ENCODE measurements at places on chromosomes 11 and 22.

DNA sequence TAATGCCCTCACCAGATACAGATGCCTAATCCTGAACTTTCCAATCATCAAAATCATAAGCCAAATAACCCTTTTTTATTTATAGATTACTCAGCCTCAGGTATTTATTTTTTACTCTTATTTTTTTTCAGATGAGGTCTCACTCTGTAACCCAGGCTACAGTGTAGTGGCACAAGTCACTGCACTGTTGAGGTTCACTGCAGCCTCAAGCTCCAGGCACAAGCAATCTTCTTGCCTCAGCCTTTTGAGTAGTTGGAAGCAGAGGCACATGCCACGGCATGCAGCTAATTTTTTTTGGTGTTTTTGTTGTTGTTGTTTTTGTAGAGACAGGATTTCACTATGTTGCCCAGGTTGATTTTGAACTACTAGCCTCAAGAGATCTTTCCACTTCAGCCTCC lies 49.5 kb downstream of the TTC28 start:
- no peak for DNase-seq

DNA sequence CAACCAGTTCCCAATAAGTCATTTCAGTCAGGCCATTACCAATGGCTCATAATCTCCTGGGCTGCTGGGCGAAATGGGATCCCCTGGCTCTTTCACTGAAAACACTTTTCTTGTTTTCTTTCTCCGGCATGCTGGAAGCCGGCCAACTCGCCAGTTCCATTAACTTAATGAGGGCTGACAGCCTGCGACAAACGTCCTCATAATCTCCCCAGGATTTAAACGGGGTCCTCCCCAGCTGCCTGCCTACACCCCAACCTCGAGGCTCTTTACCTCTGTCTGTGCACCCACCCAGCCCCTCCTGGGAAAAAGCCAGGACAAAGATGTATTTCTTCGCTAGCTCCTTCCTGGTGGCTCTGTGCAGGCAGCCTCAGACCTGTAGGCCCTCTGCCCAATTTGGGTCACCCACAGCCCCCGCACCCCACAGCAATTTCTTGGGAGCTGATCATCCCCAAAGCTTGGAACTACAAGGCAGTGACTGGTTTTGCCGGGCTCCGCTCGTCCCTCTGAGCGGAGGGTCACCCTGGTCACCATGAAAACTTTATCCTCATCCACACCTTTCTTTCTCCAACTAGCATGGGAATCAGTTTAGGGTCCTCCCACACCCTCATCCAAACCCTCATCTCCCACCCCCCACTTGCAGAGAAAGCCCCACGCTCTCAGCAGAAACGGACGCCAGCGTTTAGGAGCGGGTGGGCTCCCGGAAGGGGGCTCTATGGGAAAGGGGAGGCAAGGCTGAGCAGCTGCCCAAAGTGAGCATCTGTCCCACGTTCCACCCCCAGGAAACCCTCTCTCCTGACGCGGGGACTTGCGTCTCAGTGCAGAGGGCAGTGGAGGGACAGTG lies 51.1 kb upstream of the KCNQ1OT1 start:
- no peak for DNase-seq

- DNase-seq: no peak
These were observed 83.8 kb upstream of the LARGE1 start for GRCh38 chr22:34004058-34004457.

DNA sequence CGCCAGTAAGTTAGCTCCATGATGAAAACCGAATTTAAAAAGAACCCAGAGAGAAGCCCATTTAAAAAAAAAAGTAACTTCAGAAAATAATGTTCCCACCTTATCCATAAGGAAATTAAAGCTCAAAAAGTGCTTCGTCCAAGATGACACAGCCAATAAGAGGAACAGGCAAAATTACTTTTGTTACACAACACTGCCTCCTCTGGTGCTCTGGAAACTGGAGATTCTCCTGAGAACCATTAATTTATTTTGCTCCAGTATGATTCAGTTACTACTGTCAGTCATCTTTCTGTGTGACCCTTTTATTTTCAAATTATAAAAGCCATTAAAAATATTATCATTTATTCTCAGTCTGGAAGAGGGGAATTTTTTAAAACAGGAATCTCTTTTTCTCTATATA lies 2.0 kb downstream of the IFT27 start:
- DNase-seq: peak; percentile 19

DNA sequence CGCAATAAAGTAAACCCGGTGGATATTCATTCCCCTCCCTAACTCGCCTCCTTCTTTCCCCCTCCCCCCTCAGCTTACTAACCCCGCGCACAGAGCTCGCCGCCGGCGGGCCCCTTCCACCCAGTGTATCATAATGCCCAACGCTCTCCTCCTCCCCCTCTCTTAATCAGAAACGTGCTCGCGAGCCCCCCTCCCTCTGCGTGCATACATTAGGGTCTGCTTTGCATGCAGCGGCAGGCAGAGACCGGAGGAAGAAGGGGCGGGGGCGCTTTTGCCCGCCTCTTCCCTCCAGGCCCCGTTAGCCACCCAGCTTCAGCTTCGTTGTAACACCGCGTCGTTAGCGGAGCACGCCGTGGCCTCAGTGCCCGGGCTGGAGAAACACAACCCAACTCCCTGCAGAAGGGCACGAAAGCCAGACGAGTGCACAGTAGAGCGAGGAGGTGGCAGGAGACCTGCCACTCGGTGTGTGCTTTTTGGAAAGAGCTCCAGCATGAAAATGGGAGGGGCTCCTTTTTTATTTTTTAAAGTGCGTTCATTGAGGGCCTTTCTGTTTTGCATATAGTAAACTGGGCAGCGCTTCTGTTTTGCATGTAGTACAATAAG lies 901 bp upstream of the KMT2A start:
- DNase-seq: peak; percentile 52

- DNase-seq: no peak
These were observed 8.7 kb upstream of the CABP7 start for GRCh38 chr22:29710922-29711593.

DNA sequence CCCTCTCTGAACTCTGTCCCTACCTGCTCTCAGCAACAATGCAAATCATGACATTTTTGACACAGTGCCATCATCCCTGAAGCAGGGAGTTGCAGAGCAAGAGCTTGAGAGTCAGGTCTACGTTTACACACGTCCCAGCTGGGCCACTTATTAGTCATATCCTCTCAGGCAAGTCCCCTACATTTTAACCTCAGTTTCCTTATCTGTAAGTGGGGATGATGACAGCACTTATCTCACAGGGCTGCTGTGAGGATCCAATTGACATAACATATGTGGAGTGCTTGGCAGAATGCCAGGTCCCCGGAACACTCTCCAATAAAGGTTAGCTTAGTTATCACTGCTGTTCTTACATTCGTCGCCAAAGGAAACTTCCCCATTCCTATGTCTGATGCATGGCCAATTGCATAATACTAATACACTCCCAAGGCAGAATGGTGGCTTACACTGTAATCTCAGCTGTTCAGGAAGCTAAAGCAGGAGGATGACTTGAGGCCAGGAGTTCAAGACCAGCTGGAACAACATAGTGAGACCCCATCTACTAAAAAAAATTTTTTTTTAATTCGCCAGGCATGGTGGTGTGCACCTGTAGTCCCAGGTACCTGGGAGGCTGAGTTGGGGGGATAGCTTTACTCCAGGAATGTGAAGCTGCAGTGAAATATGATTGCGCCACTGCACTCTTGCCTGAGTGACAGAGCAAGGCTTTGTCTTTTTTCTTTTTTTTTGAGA lies 16.6 kb downstream of the ASCC2 start:
- DNase-seq: peak; percentile 83

DNA sequence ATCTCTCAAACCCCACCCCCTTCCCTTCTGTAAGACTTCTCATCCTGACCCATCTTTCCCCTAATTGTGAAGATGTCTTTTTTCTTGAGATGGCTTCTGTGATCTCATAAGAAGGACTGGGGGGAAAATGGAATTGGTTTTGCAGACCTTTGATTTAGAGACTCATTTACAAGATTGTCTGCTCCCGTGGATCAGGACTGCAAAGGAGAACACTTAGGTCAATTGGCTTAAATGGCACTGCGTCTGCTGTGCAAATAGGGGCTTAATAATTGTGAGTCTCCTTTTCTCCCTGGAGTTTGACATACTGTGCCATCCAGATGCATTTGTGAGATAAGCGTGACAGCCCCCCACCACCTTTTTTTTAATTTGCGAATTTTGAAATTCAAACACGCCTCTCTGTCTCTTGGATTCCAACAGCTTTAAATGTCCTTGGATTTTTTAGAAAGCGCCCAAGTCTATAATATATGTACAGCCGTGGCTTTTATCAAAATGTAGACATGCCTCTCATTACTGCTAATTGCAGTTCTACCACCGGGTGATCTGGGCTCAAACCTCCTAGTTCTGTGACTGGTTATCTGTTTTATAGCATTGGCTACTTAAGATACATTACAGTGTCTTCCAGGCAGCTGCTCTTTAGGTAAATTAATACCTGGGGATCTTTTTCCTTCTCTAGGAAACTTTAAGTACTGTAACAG lies 150.0 kb downstream of the DBX1 start:
- DNase-seq: no peak

GRCh38 chr22:35785181-35785923 lies 67.7 kb downstream of the APOL5 start:
- DNase-seq: peak; percentile 30

DNA sequence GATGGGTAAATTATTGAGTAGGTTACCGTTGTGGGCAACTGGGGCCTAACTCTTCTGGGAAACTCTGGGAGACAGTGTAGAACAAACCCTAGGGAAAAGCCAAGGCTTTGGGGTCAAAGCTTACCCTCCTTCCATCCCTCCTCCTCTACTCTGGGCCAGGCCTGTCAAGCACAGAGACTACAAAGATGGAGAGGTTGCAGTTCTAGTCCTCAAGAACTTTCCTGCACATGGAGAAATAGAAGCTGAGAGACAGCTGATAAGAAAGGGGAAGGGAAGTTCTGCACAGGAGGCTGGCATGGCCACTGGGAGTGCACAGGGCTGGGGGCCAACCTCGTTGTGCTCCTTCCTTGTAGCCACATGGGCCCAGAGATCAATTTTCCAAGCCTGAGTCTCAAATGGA lies 67.2 kb upstream of the ALX4 start:
- no peak for DNase-seq

DNA sequence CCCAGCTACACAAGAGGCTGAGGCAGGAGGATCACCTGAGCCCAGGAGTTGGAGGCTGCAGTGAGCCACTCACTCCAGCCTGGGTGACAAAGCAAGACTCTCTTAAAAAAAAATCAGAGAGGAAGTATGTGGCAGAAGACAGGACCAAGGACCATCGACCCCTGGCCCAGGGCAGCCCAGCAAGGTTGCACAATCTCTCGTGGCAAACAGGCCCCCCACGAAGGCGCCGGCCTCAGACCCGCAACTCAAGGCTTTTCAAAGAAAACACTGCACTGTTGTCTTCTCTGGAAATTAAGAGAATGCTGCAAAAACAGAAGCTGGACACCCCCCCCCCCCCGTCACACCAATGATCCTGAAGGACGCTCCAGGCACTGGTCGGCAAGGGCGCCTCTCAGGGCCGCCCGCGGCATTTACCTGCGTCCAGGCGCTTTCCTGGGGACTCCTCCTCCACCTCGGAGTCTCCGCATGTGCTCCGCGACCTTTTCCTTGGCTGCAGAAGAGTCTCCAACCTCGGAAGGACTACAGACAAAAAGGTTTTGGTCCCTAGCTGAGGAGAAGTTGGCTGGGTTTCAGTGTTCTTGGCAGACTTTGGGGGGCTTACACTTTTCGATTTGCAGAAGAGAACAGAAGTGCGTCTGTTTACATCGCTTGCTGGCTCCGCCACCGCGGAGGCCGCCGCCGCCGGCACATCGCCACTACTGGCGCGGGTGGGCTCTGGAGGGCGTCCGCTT lies 40.5 kb downstream of the BRD1 start:
- DNase-seq: no peak

DNA sequence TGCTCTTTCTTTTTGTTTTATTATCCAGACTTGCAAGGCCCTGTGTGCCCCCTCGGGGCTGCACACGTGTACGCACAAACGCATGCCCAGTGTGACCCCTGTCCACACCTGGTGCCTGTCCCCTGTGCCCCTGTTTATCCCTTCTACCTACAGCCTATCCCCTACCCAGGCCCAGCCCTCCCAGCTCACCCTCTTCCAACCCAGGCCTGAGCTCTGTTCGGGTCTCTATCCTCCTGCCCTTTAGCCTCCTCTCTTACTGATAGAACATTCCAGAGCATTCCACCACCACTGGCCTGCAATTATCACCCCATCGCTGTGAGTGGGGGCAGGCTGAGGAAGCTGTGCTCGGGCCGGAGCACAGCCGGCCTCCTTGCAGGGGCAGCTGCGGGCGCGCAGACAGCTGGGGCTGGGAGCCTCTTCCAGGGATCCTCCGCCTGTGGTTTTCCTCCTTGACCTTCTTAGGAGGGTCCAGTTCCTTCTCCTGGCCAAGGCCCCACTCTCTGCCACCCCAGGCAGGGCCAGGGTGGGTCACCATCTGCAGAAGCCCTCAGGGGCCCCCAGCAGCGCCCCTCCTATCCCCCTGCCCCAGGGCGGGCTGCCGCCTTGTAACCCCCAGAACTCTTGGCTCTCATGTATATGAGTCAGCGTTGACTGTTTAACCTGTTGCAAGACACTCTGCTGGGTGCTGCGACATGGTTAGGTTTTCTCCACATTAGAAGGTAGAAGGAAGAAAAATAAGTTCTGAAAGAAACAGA lies 41.8 kb upstream of the KCNQ1OT1 start:
- DNase-seq: peak; percentile 77

GRCh38 chr11:72221386-72222075 lies 3.0 kb upstream of the INPPL1 start:
- no peak for DNase-seq

DNA sequence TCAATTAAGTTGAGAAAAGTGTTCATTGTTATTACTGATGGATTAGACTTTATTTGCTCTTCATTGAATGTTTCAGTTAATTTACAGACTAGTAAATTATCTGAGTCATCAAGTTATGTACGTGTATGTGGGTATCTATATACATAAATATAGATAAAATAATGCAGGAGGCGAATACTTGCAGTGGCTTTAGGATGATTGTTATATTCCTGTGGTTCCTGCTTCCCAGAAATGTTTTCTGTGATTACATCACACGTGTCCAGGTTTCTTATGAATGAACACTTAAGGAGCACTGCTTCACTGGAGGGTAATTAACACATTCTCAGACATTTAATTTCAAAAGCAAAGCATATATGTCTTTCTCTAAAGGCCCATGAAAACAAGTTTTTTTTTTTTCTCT lies 28.4 kb downstream of the YAP1 start:
- peak; percentile 92 for DNase-seq

DNA sequence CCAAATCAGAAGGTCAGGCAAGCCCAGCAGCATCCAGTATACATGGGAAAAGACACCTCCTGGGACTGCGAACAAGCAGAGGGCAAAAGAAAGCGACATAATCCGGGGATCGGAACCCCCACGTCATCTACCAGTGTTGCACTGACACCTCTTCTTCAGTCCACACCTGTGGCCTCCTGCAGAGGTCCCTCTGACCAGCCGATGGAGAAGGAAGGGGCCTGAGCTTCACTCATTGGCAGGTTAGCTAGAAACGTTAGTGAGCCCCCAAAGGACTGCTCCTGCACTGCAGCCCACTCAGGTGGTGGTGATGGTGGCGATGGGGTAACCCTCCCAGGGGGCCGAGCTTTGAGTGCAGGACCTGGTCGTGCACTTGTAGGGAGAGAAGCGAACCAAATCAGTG lies 22.1 kb downstream of the ASCL2 start:
- DNase-seq: no peak

GRCh38 chr22:30423301-30423958 lies 2.1 kb upstream of the MTFP1 start:
- DNase-seq: no peak

Measured in astrocyte of the spinal cord (primary cell).